ENCODE measurements at places on chromosomes 3 and 15.

- no peak for DNase-seq
Measured at GRCh38 chr3:88038566-88038965, 20.2 kb downstream of the CGGBP1 start.

- no peak for DNase-seq
Measured at GRCh38 chr15:65085207-65085753, 8.7 kb downstream of the KBTBD13 start.

- DNase-seq, result no peak
Measured at GRCh38 chr3:114221165-114221880, 16.1 kb downstream of the ZNF80 start.

DNA sequence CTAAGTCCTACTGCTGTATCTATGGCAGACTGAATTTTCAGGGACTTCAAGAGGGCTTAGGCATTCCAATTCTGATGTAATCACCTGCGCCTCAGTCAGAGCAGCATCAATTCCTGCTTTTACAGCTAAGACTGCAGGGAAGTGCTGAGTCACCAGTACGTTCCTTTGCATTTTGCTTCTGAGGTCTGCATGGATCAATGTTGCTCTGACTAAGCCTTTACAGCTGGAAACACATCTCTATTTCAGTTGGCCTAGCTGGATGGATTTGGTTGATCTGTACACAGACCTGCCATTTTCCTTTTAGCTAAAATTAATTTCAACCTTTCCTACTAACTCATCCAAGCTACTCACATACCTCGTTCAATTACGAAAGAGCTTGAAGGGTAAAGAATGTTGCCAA lies 51.3 kb downstream of the ETV5 start:
- DNase-seq, result no peak

GRCh38 chr3:132784502-132785025 lies 62.4 kb upstream of the NPHP3 start:
- DNase-seq, result no peak

GRCh38 chr15:52670087-52670486 lies 9.1 kb downstream of the ATOSA start:
- no peak for DNase-seq

- DNase-seq, result no peak
Measured at GRCh38 chr3:48086705-48087104, 70.5 kb upstream of the MAP4 start.

GRCh38 chr3:184635774-184636173 lies 74.2 kb downstream of the EPHB3 start:
- DNase-seq, result no peak

GRCh38 chr3:122217901-122218300 lies 34.4 kb downstream of the CASR start:
- DNase-seq, result no peak

- DNase-seq, result no peak
Measured at GRCh38 chr15:36117296-36117787, 462.1 kb upstream of the CDIN1 start.

- no peak for DNase-seq
Measured at GRCh38 chr3:37526511-37526910, 335.2 kb upstream of the CTDSPL start.

GRCh38 chr15:26295336-26296085 lies 432.4 kb upstream of the ATP10A start:
- no peak for DNase-seq

GRCh38 chr3:40992023-40992422 lies 207.3 kb upstream of the CTNNB1 start:
- DNase-seq, result no peak

GRCh38 chr3:18474202-18474601 lies 49.1 kb upstream of the SATB1 start:
- DNase-seq, result no peak

DNA sequence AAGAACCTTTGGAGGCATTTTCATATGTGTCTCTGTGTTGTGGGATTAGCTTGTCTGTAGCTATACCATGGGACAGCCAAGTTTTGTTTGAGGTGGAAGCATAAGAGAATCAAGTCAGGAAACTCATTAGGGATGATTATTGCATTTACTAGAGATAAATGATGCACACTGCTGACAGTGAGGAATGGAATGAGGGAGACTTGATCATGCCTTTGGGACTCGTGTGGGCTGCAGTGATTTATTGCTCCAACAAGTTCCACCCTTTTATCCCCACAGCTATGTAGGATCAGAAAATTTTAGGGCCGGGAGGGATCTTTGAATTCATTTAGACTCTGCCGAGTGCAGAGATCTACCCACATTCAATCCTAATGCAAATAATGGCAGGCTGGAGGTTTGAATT lies 16.3 kb downstream of the ZNF385D start:
- no peak for DNase-seq

- no peak for DNase-seq
Measured at GRCh38 chr15:90131848-90132247, 29.6 kb upstream of the IDH2 start.

DNA sequence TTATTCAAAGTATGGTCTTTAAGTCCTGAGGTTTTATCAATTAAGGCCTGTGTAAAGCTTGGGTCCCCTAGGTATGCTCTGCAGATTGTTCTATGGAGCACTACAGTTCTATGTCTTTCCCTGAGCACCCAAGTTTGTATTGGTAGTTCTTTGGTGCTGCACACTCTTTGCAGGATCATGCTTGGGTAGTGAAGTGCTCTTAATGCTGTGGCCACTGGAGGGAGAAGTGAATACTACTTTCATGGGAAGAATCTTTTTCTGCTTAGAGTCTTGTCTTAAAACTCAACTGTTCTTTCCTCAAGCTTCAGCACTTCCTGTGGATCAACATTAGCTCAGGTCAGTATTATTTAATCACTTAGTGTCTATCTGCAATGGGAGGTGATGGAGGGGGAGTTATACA lies 93.6 kb upstream of the CFAP20DC start:
- no peak for DNase-seq

GRCh38 chr15:40146037-40146436 lies 14.8 kb upstream of the BUB1B start:
- no peak for DNase-seq

GRCh38 chr15:37372064-37372463 lies 271.7 kb upstream of the MEIS2 start:
- DNase-seq, result no peak

Measured in stimulated activated CD8-positive, alpha-beta memory T cell treated with anti-CD3 and anti-CD28 coated beads, Interleukin-7, amount 100 ng/mL, for 24 hours (primary cell).